ENCODE measurements at places on chromosomes 13 and 19.

DNA sequence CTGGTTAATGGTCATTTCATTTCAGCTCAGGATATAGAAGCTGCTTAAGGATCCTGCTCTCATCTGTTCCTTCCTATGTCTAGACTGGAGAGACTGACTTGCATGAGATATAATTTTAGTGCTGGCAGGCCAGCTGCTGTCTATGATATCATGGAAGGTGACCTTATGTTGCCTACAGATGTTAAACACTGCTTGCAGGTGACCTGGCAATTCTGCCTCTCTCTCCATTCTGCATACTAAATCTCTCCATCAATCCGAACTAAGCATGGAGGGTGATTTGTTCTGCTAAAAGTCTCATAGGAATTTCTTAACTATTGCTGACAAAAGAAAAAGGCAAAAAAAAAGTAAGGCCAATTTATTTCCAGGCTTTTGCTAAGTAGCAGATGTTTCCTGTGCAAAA, 81.0 kb downstream of the CCNA1 start:
- no peak for DNase-seq

DNA sequence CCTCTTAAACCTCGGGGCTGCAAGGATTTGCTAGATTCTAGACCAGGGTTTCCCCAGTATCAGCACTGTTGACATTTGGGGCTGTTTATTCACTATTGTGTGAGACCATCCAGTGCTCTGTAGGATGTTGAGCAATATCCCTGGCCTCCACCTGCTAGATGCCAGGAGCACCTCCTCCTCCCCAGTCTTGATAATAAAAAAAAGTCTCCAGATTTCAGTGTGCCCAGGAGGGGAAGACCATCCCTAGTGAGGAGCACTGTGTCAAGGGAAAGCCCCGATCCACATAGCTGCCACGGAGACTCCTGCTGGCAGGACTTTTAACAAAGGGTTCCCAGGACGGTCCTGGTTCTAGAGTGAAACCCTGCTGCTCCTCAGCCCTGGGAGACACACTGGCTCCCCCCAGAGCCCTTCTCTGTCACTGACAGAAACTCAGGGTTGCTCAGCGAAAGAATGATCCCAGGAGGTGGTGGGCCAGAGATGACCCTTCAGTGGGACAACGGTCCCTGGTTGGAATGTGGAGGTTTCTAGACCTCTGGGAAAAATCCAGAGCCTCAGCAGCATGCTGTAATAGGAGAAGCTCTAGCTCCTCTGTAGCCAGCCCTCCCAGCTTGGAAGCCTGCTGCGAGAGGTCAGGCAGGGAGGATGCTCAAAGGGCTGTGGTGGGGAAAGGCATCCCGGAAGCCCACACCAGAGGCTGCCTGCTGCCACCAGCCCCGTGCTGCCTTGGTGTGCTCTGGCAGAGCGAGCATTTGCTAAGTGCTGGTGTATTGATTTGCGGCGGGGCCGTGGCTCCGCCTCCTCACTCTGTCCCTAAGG, 20.3 kb downstream of the LYL1 start:
- DNase-seq: peak; percentile 4

DNA sequence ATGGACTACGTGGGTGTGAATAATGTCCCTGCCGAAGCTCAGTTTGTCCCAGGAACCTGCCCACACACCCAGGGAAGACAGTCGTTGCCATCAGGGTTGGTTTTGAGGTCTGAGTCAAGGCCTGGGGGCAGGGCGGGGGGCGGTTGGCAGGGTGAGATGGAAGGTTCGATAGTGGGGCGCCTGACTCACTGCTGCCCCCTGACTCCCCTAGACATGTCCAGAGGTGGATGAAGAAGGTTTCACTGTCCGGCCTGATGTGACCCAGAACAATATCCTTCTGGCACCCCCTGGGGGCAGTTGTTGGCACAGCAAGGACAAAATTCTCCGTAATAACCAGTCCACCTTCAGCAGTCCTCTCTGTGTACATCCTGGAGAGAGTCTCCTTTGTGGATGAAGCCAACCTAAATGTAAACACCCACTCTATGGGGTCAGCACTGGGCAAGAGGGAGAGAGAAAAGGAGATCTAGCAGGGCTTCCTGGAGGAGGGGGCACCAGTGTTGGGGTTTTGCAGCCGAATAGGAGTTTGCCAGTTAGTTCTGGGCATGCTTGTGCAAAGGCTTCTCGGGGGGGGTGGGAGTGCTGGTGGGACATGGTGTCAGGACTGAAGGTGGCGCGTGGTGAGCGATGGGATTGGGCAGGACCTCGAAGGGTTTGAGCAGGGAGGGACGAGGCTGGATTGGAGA, 19.6 kb upstream of the B3GNT3 start:
- DNase-seq: no peak

DNA sequence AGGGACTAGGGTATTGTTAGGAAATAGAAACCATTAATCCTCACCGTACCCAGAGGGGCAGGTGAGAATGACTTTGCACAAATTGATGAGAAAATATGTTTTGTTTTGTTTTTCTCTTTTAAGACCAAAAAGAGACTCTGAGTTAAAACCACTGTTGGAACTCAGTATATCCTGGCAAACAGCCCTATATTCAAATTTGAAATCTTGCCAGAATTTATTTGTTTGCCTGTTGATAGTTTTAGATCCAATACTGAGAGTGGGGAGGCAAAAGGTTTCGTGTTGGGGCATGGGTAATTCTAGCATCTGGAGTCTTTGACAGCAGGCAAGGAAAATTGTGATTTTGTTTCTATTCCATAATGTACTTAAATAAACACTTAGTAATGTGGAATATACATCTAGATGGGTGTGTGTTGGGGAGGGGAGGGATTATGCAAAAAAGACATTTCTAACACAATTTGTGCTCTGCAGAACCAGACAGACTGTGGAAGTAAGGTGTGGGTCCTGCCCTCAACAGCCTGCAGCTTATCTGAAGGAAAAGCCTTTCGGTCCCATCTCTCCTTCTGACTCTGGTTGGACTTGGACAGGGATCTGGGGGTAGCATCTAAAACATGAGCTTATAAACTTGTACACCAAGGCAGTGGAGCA, 190.7 kb downstream of the OXGR1 start:
- no peak for DNase-seq

- DNase-seq: no peak
Measured at GRCh38 chr13:45788011-45788410, 63.5 kb downstream of the SIAH3 start.

DNA sequence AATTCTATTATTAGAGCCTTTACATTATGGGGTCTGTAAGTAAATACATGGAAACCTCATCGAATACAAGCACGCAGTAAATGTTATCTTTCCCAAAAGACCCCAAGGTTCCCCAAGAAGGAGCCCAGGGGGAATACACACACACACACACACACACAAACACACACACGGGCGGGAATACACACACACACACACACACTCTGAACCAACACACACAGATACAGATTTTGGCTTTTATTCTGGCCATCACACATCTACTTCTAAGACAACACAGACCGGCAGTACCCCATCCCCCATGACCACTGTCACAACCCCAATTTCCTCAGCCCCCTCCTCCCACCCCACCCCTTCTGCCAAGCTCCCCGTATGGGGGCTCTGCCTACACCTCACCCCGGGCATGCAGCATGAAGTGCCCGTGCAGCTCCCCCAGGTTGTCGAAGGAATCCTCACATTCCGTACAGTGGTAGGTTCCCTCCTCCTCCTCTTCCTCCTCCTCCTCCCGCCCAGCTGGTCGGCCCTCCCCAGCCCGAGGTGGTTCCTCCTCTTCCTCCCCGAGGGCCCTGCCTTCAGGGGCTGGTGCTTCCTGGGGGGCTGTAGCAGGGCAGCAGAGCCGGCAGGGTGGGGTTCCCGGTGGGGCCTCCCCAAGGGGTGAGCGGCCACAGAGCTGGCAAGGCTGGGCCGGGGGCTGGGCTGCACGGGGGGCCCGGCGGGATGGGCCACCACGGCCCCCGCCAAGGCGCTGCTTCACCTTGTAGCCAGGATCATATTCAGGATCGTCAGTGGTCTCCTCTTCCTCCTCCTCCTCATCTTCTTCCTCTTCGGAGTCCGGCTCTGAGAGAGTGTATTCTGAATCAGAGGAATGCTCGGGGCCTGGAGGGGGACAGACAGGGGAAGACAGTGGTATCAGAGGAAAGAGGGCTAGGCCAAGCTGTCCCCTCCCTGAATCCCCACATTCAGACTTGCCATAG, 4.4 kb upstream of the SRRM5 start:
- no peak for DNase-seq

DNA sequence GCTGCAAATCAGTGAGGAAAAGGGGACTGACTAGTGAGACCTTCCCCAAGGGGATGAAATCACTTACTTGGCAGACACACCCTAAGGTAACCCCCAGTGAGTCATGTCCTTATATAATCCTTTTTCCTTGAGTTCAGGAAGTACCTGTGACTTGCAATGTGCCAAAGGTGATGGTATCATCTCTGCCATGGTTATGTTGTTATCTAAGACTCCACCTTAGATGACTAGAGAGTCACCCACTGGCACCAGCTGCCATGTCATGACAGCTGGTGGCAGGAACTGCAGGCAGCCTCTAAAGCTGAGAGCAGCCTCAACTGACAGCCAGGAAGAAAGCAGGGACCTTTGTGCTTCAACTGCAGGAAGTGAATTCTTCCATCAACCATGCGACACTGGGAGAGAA, 12.5 kb downstream of the PBX4 start:
- peak; percentile 95 for DNase-seq

- peak; percentile 82 for DNase-seq
Measured at GRCh38 chr19:8513687-8514504, at the start of gene ZNF414. TSS of gene ZNF414 (minus strand) at chr19:8514167. CDS start at chr19:8514046, 121 bp downstream.

GRCh38 chr13:110484290-110485048, 77.1 kb downstream of the RAB20 start:
- DNase-seq: no peak

GRCh38 chr13:99158846-99159245, 41.8 kb upstream of the UBAC2 start:
- no peak for DNase-seq

Measured in bronchial epithelial cell (primary cell).